ENCODE measurements at places on chromosomes 2 and 18.
A peak's percentile ranks its signal among the peaks of the same experiment; 100 is the strongest.

DNA sequence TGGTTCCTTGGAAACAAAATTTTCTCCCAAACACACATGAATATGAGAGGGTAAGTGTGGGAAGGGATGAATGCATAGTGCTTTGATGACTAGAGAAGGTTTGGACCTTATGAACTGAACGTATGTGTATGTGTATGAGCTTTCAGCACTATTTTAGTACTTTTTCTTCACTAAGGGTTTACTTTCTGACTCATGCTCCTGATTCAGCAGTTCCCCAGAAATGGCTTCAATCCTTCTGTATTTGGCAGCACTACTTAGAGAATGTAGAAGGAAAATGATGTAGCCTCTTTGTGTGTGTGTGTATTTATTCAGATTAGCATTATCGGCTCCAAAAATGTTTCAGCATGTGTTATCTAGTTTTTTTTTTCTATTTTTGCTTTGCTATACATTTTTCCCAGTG, 22.2 kb downstream of the KCNJ3 start:
- DNase-seq, result no peak

- DNase-seq, result no peak
These were observed 42.7 kb upstream of the TGFA start for GRCh38 chr2:70596293-70596692.

DNA sequence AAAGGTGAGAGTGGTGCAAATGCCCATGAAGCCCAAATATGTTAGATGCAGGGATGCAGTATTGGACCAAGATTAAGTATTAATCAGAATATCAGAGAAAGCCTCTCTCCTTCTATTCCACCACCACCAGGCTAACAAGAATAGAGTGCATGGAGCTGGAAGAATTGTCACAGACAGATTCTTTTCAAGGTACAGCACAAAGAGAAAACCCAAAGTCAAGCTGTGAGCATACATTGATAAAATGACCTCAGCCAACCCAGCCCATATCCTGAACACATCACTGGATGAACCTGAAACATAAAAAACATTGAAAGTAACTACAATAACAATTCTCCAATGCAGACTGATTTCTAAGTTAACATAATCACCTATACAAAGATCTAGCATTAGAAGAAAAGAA, 445.7 kb upstream of the NETO1 start:
- no peak for DNase-seq

- DNase-seq, result no peak
These were observed 207.7 kb downstream of the TNS1 start for GRCh38 chr2:217795067-217795466.

DNA sequence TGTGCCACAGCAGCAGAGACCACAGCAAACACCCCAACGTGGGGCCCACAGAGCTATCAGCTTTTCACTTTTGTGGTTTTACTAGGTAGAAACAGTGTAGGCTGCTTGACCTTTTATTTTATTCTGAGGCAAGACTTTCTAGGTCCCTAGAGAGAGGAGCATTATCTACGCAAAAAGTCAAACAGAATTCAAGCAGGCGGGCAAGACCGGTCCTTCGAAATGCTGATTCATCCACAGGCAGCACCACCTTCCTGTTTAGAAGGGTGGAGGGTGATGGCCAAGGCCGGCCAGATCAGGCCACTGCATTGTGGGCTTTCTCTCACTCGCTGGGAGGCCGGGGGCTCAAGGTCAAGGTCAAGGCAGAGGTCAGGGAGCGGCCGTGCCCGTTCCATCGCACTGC, 573.0 kb downstream of the GALR1 start:
- DNase-seq, result no peak

DNA sequence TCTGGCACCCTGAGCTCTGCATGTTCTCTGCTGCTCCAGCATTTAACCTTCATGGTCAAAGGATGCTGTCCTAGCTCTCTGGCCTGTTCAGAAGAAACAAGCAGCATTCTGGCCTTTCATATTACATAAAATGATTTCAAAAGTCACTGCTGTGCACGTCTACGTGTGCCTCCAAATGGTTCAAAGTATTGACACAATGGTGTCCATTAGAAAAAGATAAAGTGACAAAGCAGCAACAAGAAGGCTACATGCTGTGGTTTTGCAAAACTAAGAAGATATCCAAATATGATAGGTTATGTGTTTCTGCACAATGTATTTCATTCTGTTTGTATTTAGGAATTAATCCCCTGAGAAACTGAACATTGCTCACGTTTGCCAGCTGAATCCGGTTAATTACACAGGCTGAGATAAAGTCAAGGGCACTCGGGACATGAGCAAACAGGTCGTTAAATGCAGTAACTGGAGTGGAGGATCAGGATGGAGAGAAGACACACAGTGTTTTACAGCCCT, 258.5 kb downstream of the DOK6 start:
- DNase-seq, result peak; percentile 51

- no peak for DNase-seq
These were observed 14.5 kb downstream of the SLC40A1 start for GRCh38 chr2:189566046-189566445.

- no peak for DNase-seq
These were observed 336.1 kb upstream of the PKDCC start for GRCh38 chr2:41711736-41712135.

DNA sequence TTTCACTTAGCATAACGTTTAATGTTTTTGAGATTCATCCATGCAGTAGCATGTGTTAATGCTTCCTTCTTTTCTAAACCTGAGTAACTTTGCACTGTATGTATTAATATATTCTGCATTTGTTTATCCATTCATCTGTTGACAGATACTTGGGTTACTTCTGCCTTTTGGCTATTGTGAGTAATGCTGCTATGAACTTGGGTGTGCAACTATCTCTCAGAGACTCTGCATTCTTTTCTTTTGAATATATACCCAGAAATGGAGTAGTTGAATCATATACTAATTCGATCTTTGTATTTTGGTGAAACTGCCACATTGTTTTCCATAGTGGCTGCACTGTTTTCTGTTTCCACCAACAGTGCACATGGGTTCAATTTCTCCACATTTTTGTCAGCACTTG, 128.3 kb downstream of the SH3BP4 start:
- DNase-seq, result no peak

- no peak for DNase-seq
These were observed 9.7 kb upstream of the IL1RN start for GRCh38 chr2:113117541-113118262.

DNA sequence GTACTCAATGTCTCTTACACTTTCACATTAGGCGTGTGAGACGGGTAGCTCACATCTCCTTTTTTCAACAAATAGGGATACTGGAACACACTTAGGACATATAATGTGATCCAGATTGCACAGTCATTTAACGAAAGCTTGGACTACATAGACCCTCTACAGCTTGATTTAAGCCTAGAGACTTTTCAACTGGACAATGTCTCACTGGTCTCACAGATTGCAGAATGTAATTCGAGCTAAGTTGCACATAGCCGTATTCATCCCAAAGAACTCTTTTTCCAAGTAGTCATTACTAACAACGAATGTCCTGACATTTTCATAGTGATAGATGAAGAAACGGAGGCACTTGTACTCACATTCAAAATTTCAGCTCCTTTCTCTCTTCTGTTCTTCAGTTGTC, 612.1 kb downstream of the ZEB2 start:
- no peak for DNase-seq

GRCh38 chr2:75676464-75676863, 29.9 kb downstream of the MRPL19 start:
- DNase-seq, result no peak

- DNase-seq, result no peak
These were observed 133.6 kb downstream of the GULP1 start for GRCh38 chr2:188425266-188425665.

DNA sequence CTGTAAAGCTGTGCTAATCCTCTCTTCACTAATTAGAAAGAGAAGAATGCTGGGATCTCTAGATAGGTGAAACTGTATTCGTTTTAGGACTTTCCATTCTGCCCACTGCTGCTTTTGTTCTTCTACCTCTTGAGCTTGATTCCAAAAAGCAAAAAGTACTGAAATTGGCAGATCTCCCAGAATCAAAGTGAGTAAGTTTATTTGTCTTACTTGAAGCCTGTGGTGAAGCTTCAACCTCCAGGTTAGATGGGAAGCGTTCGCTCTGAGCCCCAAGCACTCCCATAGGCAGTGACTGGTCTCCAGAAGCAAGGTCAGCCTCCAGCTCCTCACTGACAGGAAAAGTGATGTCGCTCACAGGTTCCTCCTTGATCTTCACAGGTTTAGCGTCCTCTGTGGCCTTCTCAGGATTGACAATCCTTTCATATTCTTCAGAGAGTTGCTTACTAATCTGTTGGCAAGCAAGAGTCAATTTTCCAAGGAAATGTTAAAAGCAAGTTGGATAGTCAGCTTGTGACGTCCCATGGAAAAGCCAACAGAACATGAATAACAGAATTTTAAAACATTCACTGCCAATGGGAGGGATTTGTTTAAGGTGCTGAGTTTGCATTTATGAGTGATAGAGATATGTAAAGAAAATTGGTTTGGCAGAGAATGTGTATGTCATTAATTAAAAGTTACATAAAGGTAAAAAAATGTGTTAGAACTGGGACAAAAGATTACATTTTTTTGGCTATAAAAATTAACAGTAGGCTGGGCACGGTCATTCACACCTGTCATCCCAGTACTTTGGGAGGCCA, 8.1 kb downstream of the SUPT7L start:
- no peak for DNase-seq

GRCh38 chr18:41933778-41934177, 21.3 kb upstream of the PIK3C3 start:
- no peak for DNase-seq

DNA sequence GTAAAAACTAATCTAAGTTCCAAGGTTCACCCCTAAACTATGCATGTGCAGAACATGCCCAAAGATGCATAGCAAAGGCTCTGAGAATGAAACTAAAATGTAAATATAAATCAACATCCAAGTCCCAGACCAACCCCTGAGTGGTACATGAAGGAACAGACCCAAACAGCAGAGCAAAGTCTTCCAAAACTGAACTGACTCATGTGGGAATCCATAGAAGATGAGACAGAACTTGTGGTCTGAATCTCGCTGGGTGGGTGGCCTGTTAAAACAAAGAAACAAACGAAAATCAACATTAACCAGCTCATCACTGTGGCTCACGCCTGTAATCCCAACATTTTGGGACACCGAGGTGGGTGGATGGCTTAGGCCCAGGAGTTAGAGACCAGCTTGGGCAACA, 29.5 kb upstream of the ATRAID start:
- DNase-seq, result no peak

- no peak for DNase-seq
These were observed 15.9 kb upstream of the NMUR1 start for GRCh38 chr2:231546014-231546715.

- DNase-seq, result no peak
These were observed 365.1 kb upstream of the ETAA1 start for GRCh38 chr2:67032076-67032475.

GRCh38 chr2:192230889-192231453, 36.2 kb upstream of the TMEFF2 start:
- DNase-seq, result peak; percentile 70

GRCh38 chr2:165743442-165743841, 50.6 kb downstream of the GALNT3 start:
- no peak for DNase-seq

DNA sequence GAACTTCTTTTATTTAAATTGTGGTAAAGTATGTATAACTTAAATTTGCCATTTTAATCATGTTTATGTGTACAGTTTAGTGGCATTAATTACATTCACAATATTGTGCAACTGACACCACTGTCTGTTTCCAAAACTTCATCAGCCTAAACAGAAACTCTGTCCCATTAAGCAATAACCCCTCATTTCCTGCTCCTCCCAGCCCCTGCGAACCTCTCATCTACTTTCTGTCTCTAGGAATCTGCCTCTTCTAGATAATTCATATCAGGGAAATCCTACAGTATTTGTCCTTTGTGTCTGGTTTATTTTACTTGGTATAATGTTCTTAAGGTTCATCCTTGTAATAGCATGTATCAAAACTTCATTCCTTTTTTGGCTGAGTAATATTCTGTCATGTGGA, 75.1 kb downstream of the BOLA3 start:
- no peak for DNase-seq
